Occipital lobe (tissue), 3 donors: ENCODE measurements at places on chromosomes 5 and 9. TPM values are rescaled to one million over a fixed set of nuclear protein-coding genes. Genes with fewer than 3 reads are reported as not detected.

- DNase-seq, result no peak
Observed at GRCh38 chr9:133979273-133979920, 12.7 kb downstream of the VAV2 start.

- DNase-seq, result no peak
Observed at GRCh38 chr5:169048181-169049125, 252.5 kb downstream of the SLIT3 start.

GRCh38 chr9:133286523-133286922, 11.5 kb upstream of the ABO start:
- DNase-seq, result no peak

DNA sequence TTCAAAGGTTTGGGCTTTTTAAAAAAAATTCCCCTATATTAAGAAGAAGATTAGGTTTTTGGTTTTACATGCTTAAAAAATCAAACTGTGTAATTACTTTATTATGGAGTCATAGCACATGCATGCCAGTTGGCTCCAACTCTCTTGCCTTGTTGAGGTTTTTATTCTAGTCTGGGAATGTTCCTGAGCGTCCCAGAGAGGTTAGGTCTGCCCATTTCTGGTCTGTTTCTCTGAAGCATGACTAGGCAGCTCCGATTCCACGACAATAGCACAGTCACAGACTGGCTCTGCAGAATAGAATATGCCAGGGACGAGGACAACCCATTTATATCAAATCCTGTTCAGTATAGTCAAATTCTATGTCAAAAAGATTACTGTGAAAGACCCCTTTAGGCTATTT, 217.0 kb downstream of the PCSK5 start:
- DNase-seq, result no peak

DNA sequence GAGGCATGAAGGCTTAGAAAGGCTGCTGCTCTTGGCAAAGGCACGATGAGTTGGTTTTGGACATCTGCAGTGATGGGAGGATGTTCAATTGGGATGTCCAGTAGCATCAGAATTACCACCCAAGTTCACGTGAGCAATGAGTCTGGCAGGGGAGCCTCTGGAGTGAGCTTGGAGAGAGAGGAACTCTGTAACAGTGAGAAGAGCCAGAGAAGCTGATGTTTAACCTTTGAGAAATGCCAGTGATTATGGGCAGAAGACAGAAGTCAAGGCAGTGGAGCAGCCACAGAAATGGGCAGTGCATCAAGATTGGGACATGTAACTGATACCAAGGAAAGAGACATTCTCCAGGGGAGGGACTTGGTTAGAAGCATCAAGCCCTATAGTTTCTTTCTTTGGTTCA, 39.8 kb downstream of the SEC61B start:
- DNase-seq, result no peak

GRCh38 chr5:140303966-140304365, 1.1 kb upstream of the PFDN1 start:
- no peak for DNase-seq

DNA sequence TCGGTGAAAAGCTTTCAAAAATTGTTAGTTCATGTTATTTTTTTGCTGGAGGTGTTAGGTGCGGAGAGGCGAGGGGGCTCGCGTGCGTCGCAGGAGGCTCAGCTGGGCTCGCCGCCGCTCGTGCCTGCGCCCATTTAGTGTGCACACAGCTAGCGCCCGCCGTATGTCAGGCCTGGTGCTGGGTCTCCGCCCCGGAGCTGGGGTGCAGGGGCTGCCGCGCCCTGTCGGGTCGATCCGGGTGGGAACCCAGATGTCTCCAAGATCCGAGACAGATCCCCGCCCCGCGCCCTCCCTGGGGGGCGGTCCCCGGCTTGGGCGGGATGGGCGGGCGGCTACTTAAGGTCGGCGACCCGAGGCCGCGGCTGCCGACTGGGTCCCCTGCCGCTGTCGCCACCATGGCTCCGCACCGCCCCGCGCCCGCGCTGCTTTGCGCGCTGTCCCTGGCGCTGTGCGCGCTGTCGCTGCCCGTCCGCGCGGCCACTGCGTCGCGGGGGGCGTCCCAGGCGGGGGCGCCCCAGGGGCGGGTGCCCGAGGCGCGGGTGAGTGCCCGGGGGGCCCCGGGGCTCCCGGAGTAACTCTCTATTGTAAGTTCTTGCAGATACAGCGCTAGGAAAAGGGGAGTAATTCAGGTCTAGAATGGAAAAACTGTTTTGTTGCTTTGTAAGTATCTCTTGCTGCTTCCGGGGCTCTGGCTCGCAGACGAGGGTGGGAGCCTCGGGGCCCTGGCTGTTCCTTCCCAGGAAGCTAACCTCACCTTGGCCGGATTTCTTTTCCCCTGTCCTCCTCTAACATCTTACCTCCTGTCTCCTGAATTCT, 31.7 kb downstream of the GSN start:
- DNase-seq, result peak; percentile 38

DNA sequence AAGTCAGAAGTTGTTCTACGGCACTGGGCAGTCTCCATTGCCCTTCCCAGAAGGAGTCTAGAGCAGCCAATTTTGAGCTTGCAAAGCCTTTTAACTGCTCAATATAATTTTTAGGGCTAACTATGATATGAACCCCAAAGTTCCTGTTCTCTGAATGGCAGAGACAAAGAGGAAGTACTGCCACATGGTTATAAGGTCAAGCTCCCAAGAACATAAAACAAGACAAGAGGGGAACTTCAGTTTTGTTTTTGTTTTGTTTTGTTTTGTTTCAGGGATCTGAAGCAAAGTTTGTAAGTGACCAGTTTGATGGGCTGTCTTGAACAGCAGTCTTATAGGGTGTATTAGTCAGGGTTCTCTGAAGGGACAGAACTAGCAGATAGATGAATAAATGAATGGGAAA, 11.9 kb upstream of the SMC2 start:
- DNase-seq, result no peak

DNA sequence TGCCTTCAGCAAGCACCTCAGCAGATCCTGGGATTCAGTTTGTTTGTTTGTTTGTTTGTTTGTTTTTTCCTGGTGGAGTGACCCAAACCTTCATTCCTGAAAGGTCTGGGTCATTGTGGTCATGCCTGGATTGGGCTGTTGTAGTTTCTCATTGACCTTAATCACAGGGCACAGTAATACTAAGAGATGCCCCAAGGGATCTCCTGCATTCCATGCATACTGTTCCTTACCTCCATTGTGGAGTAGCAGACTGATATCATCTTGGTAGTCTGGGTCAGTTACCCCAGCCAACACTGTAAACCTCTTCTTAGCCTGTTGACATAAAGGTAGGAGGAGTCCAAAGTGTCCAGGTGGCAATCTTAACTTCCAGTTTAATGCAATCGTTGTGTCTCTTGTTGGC, 1466.7 kb upstream of the CDH9 start:
- DNase-seq, result no peak

DNA sequence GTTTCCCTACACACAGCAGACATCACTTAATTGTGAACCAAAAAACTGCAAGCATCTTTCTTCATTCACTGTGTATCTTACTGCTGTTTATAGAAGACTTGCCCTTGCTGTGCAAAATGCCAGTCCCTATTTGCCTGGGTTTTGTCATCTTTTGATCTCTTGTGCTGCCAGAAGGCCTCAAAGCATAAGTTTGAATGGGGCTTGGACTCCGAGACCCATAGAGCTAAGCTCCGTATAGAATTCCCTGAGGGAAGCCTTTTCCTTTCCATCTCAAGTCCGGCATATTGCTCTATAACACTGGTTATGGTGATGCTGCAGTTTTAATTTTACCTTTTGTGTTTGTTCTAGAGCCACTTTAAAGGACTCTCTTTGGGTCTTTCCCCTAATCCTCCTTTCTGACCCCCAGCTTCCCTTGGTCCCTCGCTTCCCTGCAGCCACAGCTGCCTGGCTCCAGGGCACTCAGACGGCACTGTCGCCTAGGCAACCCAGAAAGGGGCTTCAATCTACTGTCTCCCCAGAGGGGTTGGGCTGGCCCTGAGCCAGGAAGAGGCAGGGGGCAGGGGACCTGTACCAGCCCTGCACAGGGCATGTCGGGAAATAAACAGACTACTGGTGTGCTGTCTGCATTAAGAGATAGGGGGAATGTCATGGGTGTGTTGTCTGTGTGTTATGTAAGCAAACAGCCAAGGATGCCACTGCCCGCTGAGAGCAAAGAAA, 73.4 kb upstream of the MELK start:
- no peak for DNase-seq

DNA sequence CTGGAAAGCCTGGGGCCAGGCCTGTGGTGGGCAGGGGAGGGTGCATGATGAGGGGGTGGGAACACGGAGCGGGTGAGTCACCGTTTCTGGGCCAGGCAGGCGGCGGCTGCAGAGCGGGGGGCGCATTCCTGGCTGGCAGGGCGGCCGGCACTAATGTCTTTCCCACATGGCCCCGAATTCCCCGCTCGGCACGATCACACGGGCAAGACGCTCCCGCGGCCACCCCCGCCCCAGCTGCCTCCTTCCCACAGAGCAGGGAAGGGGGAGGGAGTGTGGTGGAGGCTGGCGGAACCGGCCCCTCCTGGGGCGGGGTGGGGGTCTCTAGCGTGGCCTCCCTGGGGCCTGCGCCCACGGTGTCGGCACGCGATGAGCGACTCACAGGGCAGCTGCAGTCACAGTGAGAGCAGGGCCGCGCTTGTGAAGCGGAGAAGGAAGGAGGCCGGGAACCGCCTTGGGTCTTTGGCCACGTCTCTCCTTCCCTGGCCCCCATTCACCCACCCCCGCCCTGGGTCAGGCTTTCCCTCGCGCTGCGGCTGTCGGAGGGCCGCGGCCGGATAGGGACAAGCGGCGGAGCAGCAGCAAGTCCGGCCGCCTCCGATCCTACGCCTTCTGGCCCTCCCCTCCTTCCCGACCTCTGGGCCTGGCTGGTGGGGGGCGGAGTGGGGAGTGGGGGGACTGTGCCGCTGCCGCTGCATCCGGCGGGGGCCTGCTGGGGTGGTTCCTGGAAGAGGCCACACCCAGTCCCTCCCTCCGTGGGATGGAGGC, 48.9 kb downstream of the CXXC5 start:
- DNase-seq, result peak; percentile 62

DNA sequence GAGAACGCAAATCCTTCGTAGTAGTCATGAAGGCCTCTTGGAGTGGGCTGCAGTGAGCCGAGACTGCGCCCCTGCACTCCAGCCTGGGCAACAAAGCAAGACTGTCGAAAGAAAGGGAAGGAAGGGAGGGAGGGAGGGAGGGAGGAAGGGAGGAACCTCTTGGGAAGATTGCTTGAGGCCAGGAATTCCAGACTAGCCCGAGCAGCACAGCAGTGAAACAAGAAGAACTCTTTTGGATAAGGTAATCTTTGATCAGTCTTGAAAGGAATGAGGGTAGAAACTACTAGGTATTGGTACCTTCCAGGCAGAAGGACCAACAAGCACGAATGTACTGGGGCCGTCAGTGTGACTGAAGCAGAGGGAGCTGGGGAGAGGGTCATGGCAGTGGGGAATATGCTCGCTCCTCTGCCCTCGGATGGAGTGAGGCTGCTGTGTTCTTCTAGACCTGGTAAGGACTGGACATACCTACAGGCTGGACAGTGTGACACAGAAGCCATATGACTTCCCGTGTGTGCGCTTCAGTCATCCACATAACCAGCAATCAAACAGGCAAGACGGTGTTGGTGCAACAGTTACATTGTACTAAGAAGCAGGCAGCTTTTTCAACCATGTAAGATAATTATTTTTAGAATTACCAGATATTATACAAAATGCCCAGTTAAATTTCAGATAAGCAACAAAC, 45.2 kb downstream of the P4HA2 start:
- DNase-seq, result no peak

GRCh38 chr5:10567121-10567591, 3.3 kb downstream of the ANKRD33B start:
- no peak for DNase-seq

DNA sequence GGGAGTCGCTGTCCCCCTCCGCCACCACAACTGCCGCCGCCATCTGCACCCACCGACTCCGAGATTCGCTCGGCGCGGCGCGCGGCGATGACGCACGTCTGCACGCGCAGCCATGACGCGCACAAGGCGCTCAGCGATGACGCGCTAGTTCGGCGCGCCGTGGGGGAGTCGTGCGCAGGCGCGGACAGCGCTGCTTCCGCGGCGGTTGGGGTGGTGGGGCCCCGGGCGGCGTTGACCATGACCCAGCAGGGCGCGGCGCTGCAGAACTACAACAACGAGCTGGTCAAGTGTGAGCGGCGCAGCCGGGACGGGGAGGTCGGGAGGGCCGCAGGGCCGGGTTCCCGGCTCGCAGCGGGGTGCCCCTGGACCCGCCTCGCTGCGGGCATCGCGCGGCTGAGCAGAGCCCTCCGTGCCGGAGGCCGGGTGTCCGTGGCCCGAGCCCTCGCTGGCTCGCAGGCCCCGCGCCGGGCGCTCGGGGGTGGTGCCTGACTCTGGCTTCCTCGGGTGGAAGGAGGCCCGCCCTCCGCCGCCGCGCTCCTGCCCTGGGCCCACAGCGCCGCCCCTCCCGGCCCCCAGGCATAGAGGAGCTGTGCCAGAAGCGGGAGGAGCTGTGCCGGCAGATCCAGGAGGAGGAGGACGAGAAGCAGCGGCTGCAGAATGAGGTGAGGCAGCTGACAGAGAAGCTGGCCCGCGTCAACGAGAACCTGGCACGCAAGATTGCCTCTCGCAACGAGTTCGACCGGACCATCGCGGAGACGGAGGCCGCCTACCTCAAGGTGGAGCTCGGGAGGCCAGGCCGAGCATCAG, at the start of the genes ANAPC2 and SSNA1:
TSS of gene ANAPC2 (minus strand) at position 71 of the 807 bp plus-strand sequence. CDS start at position 43, 28 bp downstream.
TSS of gene SSNA1 (plus strand) at position 187 of the 807 bp plus-strand sequence. CDS start at position 238, 51 bp downstream.
- DNase-seq, result peak; percentile 89

GRCh38 chr9:112793213-112793810, 42.8 kb downstream of the SNX30 start:
- peak; percentile 30 for DNase-seq

- no peak for DNase-seq
Observed at GRCh38 chr9:4090491-4090890, 209.4 kb downstream of the GLIS3 start.

- DNase-seq, result no peak
Observed at GRCh38 chr5:108003178-108003577, 332.4 kb upstream of the EFNA5 start.

DNA sequence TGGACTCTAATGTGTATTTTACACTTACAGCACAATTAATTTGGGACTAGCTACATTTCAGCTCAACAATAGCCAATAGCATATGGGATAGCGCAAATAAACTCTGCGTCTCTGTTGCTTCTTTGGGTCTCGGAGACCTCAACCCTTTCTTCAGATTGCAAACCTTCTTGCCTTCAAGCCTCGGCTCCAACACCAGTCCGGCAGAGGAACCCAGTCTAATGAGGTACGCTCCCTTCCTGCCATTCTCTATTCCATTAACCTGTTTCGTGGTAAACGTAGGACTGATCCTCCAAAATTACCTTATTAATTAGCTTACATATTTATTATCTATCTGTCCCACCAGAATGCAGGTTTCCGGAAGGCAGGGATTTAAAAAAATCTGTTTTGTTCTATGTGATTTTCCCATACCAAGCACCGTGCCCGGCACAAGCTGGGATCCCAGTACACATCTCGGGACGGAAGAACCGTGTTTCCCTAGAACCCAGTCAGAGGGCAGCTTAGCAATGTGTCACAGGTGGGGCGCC, 525 bp upstream of the DAPK1 start:
- DNase-seq, result no peak

The ANKRD31 gene
- 0.94 TPM for total RNA-seq

The BSPRY gene
- not detected for total RNA-seq

The CRHBP gene
- total RNA-seq, result 2.3 TPM

The RASGRF2 gene
- total RNA-seq, result 20.0 TPM

The ORM2 gene
- not detected for total RNA-seq

The ADGRV1 gene
- 474 TPM for total RNA-seq

The FAXDC2 gene
- total RNA-seq, result 7.2 TPM

The CDC20B gene
- 0.78 TPM for total RNA-seq
